ENCODE measurements at places on chromosomes 3 and 15.

DNA sequence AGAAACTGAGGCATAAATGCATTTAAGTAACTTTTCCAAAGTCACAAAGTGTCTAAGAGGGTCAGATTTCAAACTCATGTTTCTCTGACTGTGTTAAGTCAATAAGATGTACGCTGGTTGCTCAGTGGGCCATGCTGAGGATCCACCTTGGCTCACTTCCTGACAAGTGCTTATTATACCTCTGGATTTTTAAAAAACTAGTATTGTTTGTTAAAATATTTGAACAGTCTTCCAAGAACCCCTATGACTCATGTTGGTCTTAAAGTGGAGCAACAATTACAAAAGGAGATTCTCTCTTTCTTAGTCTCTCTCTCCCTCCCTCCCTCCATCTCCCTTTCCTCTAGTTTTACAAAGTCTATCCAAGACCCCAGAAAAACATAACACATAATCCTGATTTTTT, 1050.2 kb downstream of the AGBL1 start:
- no peak for DNase-seq

DNA sequence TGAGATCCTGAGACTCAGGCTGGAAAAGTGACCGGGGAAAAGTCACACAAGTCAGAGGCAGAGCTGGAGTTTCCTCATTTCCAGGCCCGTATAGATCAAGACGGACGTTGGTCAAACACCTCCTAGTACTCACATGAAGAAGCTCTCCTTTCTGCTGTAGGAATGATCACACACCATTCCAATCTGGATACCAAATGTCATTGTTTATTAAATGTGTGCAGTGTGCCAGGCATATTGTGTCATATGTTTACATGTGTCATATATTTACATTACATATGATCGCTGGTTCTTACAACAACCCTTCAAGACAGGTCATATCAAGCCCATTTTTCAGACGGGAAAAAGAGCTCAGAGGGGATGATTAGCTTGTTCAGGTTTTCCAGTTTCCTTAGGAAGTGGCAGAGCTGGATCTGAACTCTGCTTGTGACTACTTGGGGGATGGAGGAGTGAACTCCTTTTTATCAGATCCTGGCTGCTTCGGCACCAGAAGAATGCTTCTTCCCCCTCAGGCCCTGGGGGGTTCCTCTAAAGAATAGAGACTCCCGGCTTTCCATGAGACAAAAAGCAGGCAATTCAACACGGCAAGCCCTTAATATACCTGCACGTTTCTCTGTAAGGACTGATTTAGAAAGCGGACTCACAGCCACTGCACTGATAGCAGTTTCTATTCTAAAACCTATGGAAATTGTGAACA, 41.9 kb downstream of the FAM43A start:
- DNase-seq = no peak

DNA sequence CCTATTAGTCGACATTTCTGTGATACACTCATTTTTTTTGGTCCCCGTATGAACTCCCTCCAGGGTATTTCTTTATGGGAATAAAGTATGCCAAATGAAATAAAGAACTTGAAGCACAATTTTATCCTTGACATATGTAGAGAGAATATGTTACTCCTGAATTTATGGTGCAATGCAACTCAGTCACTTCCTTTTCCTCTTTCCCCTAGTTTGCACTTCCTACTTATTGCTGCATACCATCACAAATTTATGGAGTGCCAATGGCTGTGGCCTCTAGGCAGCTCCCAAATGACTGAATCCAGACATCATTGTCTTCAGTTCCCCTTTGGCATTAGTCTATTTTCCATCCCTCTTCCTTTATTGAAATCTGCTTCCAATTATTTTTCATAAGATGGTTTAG, 403.5 kb downstream of the FHIT start:
- DNase-seq = no peak

GRCh38 chr3:108191394-108191793, 30.8 kb downstream of the IFT57 start:
- no peak for DNase-seq

DNA sequence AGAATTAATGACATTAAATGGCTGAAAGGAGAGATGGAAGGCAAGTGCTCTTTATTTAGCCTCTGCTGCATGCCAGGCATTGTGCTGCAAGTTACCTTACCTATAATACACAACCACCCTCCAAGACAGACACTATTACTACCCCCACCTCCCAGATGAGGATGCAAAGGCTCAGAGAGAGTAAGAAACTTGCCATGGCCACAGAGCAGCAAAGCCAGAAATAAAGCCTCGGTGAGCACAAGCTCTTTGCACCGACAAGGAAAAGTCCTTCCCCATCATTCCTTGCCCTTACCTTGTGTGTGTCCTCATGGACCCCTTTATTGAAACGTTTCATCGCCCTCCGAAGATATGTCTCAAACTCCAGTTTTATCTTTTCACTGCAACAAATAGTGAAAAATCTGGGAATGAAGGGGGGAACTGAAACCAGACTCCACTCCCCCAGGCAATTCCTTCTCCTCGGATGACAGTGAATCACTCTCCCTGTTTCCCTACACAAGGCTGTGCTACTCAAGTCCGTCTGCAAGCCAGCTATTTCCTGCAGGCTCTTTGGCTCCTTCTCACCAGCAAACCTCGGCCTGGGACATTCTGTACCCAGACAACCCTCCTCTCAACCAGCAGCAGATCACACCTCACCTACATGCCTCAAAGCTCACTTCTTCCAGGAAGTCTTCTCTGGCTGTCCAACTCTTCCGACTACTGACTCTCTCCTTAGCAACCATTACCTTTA, 11.4 kb downstream of the XPC start:
- no peak for DNase-seq

DNA sequence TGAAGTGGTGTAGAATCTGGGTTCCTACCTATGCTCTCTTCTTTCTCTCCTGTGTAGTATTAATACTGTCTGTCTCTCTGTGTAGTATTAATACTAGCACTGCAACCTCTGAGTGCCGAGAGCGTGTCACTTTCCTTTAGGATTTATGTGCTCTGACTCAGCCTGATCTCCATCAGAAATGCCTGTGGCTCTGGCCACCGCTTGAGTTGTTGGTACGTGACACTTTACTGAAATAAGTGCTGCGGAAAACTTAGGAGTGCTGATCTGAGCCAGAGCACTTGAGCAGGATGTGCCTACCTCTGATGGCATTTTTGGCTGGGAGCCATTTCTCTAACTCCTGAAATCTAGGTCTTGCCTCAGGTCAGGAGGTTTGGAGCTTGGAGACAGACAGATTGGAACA, 807.4 kb downstream of the SQOR start:
- peak; percentile 10 for DNase-seq

DNA sequence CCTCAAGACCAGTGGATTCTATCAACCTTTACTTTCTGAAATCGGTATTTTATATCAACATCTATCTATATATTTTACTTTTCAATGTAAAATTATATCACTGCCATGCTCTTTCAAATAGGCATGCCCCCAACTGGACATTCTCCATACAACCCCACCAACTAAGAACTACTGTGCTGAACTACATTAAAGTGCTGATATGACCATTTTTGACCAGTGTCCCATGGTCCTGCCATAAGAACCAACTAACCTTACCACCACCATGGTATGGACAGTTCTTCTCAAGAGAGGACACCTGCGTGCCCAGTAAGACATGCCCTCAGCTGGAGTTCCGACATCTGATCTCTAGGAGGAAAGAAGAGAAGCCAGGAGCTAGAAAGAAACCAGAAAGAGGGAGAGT, 15.6 kb downstream of the POMGNT2 start:
- no peak for DNase-seq

DNA sequence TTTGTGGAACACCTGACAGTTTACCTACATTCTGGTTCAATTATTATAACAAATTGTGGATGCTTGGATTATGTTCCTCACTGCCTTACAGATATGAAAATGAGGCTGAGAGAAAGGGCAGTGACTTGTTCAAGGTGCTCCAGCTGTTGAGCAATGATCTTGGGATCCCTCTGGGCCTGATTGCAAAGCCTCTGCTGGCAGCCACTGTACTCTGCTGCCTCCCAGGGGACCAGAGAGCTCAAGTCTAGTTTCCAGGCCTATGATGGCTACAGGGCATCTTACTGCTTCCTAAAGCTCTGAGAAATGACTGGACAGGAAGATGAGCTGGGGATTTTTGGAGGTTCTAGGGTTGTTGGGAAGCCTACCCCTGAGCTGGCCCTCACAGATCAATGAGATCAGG, 2.3 kb upstream of the SHC4 start:
- no peak for DNase-seq

- DNase-seq = no peak
Observed at GRCh38 chr3:119333773-119334509, 39.8 kb downstream of the ARHGAP31 start.

Measured in nephron progenitor cell (in vitro differentiated cells).